Omental fat pad (tissue), 4 donors: ENCODE measurements at places on chromosomes 1 and 21.

DNA sequence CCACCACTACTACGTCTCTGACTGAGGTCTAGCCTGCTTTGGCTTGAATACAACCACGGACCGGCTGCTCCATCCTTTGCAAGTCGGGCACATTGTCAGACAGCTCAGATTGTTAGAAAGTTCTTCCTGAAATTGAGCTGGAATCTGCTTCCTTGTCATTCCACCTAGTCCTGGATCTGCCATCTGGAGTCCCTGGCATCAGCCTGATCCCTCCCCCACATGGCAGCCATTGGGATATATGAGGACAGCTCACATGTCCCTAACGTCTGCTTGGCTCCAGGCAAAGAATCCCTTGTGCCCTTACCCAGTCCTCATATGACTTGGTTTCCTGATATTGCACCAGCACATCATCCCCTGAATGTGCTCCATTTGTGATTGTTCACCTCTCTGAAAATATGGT, 56.3 kb upstream of the SYT6 start:
- no peak for DNase-seq

DNA sequence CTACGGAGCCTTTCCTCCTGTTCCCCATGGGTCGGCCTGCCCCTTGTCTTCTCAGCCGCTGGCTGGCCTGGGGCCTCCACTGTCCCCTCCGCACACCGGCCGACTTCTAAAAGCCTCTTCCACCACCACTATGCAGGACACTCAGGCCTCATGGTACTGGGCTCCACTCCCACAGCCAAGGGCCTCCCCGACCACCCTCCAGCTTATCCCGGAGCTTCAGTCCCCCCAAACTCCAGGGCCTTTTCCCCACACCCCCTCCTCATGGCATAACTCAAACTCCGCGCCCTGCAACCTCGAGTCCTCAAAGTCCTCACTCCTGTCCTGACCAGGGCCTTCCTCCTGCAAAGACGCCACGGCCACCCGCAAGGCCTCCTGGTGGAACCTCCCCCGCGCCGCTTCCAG, 2.0 kb downstream of the LRRC41 start:
- DNase-seq, result no peak

DNA sequence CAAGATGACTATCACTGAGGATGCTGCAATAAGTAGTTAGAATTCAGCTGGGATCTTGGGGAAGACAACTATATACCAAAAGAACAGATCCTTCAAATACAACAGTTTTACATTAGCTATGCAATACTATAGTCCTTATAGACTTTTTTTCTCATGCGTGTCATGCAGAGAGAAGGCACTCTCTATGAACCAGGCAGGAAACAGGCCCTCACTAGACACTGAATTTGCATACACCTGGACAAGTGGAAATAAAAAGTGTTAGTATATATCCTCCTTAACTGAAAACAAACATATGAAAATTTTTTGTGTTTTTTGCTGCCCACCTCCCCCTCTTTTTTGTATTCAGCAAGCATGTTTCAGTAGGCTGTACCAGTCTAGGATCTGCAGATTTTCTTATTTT, 29.9 kb downstream of the TMCO1 start:
- DNase-seq, result no peak

DNA sequence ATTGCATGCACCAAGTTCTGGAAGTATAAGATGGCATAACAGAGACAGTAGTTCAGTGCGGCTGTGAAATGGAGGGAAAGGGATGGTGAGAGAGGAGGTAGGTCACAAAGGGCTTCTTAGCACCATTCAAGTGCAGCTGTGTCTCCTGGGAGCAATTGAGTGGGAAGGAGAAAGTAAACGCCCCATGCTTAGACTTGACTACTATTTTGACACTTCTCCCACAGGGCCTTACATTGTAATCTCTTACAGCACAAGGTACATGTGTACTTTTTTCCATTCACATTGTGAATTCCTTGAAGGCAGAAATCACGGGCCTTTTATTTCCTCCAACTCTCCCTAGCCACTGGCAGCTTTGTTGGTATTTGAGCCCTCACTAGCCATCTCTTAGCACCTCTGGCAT, 239.6 kb upstream of the FOXD3 start:
- no peak for DNase-seq

DNA sequence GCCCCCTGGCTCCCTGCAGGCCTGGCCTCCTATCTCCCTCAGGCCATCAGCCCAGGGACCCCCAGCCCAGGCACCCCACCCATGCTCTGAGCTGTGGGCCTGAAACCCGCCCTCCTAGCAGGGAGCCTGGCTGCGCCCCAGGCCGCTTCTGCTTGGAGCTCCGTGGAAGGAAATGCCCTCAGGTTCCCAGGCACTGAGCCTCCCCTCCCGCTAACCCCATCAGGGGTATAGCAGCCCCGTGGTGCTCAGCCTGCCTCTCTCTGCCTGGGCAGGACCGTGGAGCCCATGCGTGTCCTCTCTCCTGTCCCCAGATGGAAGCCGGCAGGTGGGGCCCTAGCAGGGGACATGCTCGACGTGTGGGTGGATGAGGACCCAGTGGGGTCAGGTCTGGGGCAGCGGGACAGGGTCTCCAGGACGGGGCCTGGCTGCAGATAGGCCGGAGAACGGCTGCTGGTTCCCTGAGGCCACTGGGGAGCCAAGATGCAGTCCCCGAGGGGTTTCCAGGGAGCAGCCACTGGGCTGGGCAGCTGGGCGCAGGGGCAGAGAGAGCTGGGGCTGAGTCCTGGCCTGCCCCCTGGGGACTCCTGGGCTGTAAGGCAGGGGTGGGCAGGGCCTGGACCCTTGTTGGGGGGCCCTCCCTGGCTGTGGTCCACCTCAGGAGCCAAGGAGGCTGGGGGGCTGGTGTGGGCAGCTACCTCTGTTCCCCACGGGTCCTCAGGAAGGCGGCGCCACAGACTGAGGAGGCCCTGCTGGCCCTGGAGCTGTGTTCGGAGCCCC, 75.5 kb downstream of the MORN1 start:
- no peak for DNase-seq

DNA sequence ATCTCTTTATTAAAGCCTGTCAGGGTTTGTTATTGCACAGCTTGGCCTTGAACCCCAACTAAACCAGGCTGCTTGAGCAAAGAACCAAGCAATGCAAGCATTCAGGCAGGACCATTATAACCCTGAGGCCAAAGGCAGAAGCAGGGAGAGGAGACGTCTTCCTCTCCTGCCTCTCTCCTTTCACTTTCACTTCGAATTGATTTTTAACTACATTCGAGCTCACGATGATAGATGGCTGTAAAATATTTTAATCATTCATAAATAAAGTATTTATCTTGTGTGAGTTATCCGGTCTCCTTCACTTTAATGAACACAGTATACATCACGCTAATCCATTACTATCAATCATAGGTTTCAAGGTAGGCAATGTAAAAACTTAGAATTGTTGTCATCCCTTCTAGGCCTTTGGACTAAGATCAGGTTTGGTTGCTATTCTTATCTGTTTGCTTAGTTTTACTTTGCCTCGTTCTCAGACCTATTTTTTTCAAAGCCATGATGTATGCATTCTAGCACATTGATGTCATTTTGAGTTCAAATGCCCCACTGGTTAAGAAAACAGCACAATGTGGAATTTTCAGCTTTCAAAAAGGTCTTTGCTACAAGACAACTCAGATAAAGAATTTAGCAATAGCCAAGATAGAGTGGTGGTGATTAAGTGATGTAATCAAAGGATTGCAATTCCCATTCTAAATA, 480.2 kb upstream of the RUNX1 start:
- no peak for DNase-seq

- DNase-seq, result no peak
Observed at GRCh38 chr1:236673289-236673919, 12.9 kb upstream of the ACTN2 start.
